ENCODE measurements at places on chromosomes 3 and 15.

DNA sequence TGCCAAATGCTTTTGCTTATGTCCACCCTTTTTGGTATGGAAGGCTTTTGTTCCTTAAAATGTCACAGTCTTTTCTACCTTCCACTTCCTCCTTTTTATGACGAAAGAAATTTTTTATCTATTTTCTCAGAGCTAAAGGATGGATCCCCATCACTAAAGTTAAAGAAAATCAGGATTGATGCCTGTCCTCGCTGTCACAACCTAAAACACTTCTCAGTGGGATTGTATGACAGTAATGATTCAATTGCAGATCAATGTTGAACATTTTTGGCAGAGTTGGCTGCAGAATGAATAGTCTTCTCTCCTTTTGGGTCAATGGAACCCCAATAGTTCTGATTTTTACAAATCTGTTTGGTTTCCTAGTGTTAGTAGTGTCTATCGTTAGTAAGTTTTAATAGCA, 549.8 kb upstream of the ROBO2 start:
- DNase-seq = no peak

- DNase-seq = no peak
These were observed 222.1 kb upstream of the ADAMTS9 start for GRCh38 chr3:64909757-64910467.

GRCh38 chr3:13308380-13308801, 111.7 kb downstream of the NUP210 start:
- peak; percentile 51 for DNase-seq

DNA sequence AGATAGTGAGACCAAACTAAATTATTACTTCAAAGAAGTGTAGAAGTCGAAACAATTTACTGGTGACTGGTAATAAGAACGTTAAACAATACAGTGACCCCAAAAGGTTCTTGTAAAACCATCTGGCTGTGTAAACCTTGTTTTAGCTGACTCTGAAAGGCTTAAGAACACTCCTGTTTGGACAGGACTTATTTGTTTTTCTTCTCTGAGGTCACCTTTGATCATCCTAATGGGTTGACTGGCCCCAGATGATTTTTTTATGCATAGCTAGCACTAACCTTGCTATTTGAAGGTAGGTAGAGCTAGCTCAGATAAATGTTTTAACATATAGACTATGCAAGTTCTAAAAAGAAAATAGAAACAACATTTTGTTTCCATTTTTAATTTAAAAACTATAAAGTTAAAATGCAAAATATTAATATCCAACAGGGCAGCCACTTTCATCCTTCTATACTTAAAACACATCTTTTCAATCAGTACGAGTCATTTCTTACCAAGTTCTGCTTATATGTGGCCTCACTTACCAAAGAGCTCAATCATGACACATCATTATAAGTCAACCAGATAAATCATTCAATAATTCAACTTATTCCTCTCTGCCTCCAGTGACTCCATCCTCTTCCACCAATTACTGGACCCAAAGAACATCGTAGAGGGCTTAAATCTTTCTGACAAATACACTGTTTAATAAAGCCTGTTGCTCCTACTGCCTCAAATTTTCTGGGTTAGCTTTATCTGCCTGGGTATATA, 158.8 kb downstream of the SSR3 start:
- no peak for DNase-seq

GRCh38 chr3:195201295-195201694, 69.7 kb downstream of the XXYLT1 start:
- DNase-seq = no peak

GRCh38 chr3:17755836-17756235, 13.4 kb upstream of the TBC1D5 start:
- no peak for DNase-seq

DNA sequence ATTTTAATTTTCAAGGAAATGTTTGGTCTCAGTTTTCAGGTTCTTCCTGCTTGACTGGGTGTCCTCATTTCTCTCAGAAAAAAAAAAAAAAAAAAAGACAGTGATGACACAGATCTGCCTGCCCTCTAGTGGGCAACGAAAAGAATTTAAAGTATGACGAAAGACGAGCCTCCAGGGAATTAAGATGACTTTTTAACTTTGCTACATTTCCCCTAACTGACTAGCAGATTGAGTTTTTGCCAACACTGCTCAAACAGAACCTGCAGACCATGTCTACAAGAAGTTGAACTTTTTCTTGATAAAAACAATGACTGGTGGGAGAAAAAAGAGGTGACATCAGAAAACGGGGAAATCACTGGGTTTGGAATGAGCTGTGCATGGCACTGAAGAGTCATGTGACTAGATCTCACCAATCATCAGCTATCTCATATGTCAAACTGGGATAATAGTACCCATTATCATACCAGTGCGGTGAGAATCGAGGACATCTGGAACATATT, 40.8 kb downstream of the EOMES start:
- peak; percentile 88 for DNase-seq

- DNase-seq = no peak
These were observed 22.2 kb upstream of the CLDN18 start for GRCh38 chr3:137987723-137988122.

- DNase-seq = no peak
These were observed 51.6 kb downstream of the ABHD2 start for GRCh38 chr15:89139613-89140499.

GRCh38 chr3:136207489-136208115, 11.5 kb upstream of the MSL2 start:
- DNase-seq = no peak

GRCh38 chr3:146191051-146191450, 30.1 kb upstream of the PLOD2 start:
- DNase-seq = no peak

GRCh38 chr15:73813589-73813988, 59.8 kb upstream of the TBC1D21 start:
- DNase-seq = no peak

DNA sequence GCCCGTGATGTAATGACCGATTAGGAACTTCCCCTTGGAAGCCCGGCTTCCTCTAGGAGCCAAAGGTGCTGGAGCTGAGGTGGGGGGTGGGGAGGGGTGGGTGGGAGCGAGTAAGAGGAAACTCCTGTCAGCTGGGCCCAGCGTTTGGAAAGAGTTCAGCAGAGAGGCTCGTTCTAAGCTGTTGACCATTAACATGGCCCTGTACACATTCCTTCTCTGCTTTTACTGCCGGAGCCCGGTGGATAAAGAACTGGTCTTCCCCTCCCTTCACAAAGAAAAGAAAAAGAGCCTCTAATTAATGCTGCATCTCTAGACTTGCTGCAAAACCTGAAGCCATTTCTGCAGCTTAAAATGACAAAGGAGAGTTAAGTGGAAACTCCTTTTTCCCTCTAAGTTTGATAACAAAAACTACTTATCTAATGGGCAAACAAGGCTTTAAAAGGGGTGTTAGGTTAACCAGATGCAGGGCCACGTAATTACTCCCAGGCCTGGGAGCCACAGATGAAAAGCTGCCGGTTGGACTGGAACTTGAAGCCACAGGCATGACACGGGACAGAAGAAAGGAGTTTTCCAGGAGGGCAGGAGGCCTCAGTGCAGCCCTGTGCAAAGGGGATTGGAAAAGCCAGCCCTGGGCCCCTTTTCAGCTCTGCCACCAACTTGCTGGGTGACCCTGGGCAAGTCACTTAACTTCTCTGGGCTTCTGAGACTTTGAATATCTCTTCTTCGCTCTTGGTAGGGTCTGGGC, 71.3 kb downstream of the SMAD6 start:
- no peak for DNase-seq

DNA sequence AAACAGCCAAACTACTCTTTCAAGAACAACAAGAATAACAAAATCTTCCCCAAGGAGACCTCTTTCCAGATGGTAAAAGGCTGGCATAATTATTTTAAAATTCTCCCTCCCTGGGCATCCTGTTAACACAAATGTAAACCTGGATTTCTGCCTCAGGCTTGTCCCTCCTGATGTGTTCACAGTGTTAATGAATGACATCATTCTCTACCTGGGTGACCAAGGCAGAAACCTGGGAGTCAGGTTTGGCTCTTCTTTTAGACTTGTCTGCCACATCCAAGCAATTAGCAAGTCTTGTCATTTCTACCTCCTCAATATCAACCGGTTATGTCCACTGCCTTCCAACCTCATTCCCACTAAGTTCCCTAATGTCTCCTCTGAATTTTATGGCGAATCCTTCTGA, 368.7 kb upstream of the TBL1XR1 start:
- DNase-seq = no peak

- DNase-seq = no peak
These were observed 9.2 kb upstream of the DENND4A start for GRCh38 chr15:65801229-65801805.

DNA sequence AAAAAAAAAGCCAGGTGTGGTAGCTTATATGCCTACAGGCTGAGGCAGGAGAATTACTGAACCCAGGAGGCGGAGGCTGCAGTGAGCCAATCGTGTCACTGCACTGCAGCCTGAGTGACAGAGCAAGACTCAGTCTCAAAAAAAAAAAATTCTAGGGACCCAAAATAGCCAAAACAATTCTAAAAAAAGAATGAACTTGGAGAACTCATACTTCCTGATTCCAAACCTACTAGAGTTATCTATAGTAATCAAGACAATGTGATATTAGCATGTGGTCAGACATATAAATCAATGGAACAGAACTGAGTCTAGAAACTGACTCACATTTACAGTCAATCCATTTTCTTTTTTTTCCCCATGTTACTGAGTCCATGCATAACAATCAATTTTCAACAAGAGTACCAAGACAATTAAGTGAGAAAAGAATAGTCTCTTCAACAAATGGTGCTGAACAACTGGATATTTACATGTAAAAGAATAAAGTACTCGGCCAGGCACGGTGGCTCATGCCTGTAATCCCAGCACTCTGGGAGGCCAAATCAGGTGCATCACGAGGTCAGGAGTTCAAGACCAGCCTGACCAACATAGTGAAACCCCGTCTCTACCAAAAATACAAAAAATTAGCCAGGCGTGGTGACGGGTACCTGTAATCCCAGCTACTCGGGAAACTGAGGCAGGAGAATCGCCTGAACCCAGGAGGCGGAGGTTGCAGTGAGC, 11.9 kb downstream of the PRKAR2A start:
- DNase-seq = no peak

GRCh38 chr3:149713730-149714654, 38.3 kb downstream of the COMMD2 start:
- DNase-seq = no peak

DNA sequence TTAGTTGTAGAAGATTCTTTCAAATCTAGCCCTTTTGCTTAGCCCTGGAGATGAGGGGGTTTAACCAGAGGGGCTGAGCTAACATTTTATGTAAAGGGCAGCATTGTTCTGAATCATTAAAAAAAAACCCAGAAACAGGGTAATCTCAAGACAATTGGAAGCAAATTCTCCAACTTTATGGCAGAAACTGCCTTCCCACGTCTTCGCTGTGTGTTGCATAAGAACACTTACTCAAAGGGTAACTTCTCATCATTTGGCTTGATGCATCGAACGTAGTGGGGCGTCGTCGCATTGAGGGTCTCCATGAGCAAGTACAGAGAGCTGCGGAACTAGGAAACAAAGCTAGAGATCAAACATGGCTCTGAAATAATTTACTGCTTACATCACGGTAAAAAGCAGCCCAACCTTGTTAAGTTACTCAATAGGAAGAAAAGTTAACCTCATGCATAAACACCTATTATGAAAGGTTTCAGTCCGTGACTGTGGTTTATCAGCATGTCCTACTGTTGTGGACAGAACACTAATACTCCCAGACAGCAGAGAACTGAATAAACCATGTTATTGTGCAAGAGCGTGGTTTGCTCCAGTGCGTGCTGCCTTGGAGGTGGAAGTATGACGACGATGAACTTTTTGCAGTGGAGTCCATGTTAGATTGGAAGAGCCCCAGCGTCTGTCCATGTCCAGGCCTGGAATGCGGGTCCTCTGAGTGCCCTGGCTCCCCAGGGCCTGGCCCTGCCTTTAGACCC, 48.7 kb downstream of the MYO5C start:
- no peak for DNase-seq

- DNase-seq = peak; percentile 92
These were observed 230.4 kb downstream of the ADAMTS17 start for GRCh38 chr15:100111125-100112060.

DNA sequence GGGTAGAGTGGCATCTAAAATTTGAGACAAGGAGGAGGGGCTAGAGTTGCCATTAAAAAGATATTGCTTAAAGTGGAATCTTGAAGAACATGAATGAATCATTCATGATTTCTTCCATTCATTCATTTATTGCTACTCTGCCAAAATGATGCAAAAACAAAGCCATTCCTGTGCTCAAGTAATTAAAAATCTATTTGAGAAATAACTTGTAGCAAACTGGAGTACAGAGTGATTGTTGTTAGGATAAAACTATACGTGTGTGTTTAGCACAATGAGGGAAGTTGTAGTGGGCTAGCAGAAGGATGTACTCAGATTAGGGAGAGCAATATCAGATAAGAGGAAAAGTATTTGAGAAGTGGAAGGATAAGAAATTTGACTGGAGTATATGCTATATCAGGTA, 11.7 kb upstream of the CLDN1 start:
- DNase-seq = no peak

- no peak for DNase-seq
These were observed 1.4 kb upstream of the HCN4 start for GRCh38 chr15:73370151-73370550.

- no peak for DNase-seq
These were observed 143.9 kb downstream of the NECTIN3 start for GRCh38 chr3:111215481-111215880.

DNA sequence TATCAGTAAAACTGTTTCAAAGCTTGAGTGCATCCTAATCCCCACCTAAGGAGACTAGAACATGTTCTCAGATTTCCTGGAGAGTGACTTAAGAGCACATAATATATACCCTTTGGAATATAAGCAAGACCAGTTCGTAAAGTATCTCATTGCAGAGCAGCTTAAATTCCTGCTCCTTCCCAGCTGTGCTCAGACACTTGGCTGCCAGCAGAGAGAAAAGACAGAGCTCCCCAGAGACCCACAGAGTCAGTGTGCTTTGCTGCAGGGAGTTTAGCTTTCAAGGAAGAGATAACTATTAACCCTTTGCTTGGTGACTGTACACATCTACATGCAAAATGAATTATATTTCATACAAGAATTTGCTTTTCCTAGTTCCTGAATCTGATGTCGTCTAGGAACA, 338.1 kb upstream of the ARHGEF26 start:
- no peak for DNase-seq

- no peak for DNase-seq
These were observed 53.4 kb downstream of the UMPS start for GRCh38 chr3:124783696-124784095.

GRCh38 chr3:58334506-58334884, 1.8 kb downstream of the PXK start:
- DNase-seq = no peak

DNA sequence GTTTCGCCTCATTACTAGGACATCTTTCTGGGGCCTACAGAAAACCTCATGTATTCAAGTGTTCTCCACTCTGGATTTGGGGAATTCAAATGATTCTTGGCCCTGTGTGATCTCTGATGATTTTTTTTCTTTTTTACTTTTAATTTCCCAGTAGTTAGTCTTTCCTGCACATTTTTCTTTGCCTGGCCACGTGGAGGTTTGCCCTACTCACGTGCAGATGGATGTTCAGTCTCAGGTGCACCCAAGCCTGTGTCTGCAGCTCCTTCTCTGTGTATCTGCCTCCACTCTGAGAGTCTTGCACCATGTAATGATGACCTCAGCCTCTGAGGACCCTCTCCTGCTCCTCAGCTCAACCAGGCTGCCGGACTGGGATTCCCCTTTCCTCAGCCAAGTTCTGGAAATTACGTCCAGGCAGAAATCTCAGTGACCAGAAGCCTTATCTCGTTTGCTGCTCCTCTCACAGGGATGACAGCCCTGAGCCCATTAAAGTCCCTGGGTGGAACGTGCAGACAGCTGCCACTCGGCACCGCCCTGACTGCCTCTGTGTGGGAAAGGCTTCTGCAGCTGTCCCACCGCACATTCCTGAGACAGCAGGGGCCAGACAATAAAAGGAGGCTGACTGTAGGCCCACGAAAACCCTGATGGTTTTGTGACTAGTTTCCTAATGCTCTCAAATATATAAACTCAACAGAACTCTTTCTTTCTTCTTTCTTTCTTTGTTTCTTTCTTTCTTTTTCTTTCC, 31.4 kb upstream of the GABRB3 start:
- no peak for DNase-seq
